ENCODE measurements at places on chromosomes 7 and 10.
A peak's percentile ranks its signal among the peaks of the same experiment; 100 is the strongest.

DNA sequence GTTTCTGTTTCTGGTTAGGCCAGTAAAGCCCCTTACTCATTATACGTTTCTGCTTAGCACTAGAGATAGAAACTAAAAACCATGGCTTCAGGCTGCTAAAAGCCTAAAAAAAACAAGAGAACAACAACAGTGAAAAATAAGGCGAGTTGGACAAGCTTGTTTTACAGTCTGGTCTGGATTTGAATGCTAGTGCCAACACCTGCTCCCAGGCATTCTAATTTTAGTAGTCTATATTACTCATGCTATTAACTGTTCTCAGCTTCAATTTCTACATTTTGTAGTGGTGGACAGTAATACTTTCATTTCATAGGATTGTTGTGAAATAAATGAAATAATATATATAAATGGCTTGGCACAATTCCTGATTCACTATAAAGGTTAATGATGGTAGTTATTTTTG, 108.5 kb downstream of the HBP1 start:
- peak; percentile 64 for DNase-seq

GRCh38 chr10:100238429-100238828, 9.0 kb upstream of the CHUK start:
- no peak for DNase-seq

- DNase-seq, result peak; percentile 35
Measured at GRCh38 chr7:36224934-36225858, 72.1 kb downstream of the EEPD1 start.

DNA sequence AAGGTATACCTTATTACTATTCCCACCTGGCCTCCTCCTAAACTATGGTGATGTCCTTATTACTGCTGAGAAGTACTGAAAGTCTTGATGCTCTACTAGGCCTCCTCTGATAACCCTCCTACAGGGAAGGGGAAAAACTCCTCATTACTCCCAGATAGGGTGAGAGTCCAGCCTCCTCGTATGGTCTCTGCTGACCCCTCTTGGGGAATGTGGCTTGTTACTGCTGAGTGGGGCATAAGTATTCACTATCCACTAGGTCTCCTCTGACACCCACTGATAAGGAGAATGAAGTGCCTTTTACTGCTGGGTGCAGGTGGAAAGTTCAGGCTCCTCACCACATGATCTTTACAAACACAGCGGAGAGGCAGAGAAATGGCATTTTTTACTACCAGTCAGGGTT, 222.9 kb downstream of the CHRM2 start:
- DNase-seq, result no peak

GRCh38 chr7:118052336-118052735, 131.6 kb upstream of the LSM8 start:
- no peak for DNase-seq

- DNase-seq, result no peak
Measured at GRCh38 chr7:155638366-155638765, 6.1 kb upstream of the RBM33 start.

GRCh38 chr10:112553315-112553714, 106.3 kb downstream of the VTI1A start:
- no peak for DNase-seq

DNA sequence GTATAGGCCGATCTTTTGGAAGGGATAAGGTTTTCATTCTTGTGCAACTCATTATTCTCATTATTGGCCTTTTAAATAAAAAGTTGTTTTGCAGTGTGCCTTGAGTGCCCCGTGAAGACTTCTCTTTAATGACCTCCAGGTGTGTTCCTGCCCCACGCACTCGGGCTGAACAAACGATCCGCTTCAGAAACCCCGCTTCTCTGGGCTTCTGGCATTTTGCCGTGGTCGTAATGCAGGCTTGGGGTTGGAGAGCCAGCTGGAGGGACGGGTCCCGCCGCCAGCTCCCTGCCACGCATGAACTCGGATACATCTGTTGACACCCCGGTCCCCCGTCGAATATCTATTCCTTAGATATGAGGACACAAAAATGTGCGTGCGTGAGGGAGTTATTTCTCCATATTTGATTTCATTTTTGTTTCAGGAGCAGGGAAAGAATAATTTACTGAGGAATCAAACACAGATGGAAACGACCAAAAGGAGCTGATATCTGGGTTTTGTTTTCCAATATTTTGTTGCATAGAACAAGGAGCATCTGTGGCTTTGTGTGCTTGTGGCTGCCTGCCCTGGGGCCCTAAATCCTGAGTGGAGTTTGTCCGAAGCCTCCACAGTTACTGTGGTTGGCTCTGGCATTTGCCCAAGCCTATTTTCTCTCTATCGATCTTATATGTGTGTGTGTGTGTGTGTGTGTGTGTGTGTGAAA, 17.0 kb upstream of the TTYH3 start:
- peak; percentile 66 for DNase-seq

GRCh38 chr10:125017547-125018298, 75.8 kb downstream of the ZRANB1 start:
- peak; percentile 60 for DNase-seq

- DNase-seq, result no peak
Measured at GRCh38 chr7:26035552-26035951, 116.4 kb upstream of the NFE2L3 start.

DNA sequence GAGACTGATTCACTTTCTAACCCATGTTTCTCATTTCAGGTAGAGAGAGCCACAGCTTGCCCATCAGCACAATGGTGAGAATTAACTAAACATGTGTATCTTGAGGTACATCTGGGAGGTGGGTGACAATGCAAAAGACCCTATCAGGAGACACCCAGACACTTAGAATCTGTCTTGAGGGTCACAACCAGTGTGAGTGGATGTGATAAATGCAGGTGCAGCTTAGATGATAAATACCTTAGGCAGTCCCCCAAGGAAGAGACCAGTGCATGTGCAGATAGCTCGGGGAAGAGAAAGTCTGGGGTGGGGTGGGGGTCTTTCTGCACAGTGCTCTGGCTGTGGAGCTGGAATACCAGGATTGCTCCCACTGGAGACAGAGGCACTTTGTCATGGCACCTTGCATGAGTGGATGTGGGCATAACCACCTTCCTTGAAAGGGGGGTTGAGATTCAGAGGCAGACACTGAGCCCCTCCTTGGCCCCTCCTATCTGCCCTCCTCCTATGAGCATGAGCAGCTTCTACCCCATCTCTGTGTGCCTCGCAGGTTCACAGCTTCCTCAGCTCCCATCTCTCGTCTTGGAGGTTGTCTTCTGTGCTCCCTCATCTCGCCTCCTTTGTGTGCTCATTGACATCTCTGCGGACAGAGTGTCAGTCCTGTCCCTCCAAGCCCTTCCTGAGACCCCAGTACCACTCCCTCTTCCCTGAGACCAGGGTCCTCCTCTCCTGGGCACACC, 349.8 kb downstream of the TCERG1L start:
- no peak for DNase-seq

- no peak for DNase-seq
Measured at GRCh38 chr10:77075926-77076325, 561.7 kb downstream of the KCNMA1 start.

GRCh38 chr10:86693275-86693674, 25.0 kb downstream of the LDB3 start:
- no peak for DNase-seq

DNA sequence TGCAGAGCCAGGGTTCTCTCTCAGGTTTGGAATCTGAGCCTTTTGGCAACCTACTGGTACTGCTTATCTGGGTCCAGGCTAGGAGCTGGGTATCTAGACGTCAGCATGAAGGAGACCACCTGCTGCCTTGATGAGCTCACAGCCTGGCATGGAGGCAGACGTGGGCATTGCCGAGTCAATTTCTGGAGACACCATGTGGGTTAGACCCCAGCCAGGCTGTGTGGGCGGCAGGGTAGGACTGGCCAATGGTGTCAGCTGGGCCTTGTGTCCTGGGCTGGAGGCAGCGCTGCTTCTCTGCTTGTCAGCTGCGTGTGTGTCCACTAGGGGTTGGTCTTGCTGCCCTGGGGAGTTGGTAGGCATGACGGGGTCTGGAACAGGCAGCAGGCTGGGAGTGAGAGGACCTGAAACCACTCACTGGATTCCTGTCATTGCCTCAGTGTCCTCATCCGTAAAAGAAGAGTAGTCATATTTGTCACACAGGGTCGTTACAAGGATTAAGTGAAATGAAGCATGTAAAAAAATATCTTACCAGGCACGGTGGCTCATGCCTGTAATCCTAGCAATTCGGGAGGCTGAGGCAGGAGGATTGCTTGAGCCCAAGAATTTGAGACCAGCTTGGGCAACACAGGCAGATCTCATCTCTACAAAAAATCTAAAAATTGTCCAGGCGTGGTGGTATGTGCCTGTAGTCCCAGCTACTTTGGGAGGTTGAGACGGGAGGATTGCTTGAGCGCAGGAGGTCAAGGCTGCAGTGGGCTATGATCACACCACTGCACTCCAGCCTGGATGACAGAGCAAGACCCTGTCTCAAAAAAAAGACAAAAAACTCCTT, 31.7 kb upstream of the ANKRD2 start:
- peak; percentile 44 for DNase-seq

DNA sequence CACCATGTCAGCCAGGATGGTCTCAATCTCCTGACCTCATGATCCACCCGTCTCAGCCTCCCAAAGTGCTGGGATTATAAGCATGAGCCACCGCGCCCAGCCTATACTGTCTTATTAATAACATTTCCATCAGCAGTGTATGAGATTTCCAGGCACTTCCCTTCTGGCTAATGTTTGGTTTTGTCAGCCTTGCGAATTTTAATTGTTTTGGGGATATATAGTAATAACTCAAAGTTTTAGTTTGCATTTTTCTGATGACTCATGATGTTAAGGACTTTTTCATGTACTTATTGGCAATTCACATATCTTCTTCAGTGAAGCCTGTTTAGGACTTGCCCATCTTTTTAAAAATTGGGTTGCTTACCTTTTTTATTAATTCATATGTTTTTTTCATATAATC, 76.0 kb downstream of the TMEM270 start:
- peak; percentile 77 for DNase-seq

DNA sequence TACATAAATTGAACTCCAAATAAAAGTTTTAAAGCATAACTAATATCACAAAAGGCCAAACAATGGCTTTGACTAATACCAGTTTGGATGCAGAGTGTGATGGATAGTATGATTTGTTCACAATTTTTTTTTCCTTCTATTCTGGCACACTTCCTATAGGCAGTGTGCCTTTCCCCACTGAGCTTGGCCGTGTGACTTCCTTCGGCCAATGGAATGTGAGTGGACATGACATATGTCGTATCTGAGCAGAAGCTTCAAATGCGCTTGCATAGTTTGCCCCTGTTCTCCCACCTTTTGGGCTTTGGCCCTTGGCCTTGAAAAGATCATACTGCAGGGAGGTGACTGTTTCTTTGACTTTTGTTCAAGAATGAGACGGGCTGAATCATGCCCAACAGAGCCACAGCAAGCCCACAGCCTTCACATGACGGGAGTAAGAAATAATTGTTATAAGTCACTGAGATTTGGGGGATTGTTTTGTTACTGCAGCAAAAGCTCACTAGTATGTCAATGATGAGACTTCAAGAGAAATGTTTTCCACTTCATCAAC, 279.9 kb upstream of the NEBL start:
- DNase-seq, result no peak

DNA sequence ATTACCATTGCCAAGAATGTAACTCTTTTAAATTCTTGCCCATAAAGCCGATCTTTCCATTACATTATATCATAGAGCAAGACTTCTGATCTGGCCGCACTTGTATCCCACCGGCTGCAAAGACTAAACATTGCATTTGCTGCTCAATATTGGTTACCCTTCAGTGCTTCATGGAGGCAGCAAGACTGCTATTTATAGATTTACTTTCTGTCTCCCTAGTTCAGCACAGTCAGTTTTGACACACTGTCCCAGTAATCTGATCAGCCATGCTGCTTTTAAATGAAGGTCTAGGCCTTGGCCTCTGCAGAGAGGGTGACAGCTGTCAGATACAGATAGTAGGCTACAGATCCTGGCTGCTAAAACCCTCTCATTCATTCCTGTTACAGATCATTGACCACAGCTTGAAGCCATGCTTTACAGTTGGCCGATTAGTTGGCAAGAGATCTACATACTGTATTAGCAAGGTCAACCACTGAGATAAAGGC, 562.6 kb upstream of the GALNT17 start:
- peak; percentile 85 for DNase-seq

- DNase-seq, result peak; percentile 74
Measured at GRCh38 chr7:27398851-27399250, 156.2 kb downstream of the EVX1 start.

GRCh38 chr7:95881597-95881996, 109.2 kb downstream of the DYNC1I1 start:
- no peak for DNase-seq

DNA sequence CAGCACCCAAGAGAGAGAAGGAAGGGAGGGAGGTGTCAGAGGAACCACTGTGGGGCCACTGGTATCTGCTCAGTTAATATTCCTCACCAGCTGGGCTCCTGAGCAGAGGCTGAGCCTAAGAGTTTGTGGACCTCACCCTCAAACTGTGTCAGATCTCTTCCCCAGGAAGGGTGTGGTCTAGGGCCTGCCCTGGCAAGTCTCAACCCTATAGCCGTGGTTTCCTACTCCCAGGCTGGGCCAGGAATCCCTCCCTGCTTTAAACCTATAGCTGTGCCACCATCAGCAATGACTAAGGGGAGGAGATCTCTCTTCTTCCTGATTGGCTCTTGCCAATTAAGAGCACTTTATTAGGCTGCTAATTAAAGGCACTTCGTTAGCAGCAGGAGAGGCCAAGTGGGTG, 29.9 kb downstream of the POLL start:
- no peak for DNase-seq

DNA sequence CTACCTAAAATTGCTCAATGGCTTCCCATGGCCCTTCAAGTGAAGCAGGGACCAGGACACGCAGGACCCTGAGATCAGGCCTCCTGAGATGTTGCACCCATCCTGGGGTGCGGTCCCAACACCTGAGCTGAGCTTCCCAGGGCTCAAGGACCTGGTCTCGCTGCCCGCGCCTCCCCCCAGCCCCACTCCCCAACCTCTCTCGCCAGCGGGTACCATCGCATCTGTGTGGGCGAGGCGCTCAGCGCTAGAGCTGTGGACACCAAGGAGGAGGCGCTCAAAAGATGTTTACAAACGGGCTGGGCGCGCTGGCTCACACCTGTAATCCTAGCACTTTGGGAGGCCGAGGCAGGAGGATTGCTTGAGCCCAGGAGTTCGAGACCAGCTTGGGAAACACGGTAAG, 7.4 kb upstream of the CRYGN start:
- DNase-seq, result no peak

GRCh38 chr7:102320181-102320580, 33.5 kb downstream of the SH2B2 start:
- no peak for DNase-seq

DNA sequence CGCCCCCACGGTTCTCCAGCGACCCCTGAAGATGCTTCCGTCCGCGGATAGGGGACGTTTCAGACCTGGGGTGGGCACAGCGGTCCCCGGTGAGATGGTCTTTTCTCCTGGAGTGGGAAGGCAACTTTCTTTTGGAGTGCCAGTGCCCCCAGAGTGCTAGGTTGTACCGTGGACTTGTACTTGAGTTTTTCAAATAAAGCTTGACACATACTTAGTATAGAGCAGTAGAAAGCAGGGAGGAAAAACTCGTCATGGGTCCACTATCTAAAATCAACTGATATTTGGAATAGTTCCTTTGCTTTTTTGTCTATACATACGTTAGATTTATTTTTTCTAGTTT, 28.4 kb downstream of the RBM20 start:
- no peak for DNase-seq

- no peak for DNase-seq
Measured at GRCh38 chr7:70647801-70648498, 484.0 kb upstream of the GALNT17 start.

GRCh38 chr10:71727738-71728737, 8.5 kb upstream of the C10orf105 start:
- peak; percentile 85 for DNase-seq

- peak; percentile 47 for DNase-seq
Measured at GRCh38 chr10:118818621-118819221, 64.0 kb upstream of the CACUL1 start.

GRCh38 chr7:143416565-143417149, 8.0 kb upstream of the EPHA1 start:
- DNase-seq, result peak; percentile 77
